Type B pancreatic cell (in vitro differentiated cells): ENCODE measurements at places on chromosomes 3 and 15.

DNA sequence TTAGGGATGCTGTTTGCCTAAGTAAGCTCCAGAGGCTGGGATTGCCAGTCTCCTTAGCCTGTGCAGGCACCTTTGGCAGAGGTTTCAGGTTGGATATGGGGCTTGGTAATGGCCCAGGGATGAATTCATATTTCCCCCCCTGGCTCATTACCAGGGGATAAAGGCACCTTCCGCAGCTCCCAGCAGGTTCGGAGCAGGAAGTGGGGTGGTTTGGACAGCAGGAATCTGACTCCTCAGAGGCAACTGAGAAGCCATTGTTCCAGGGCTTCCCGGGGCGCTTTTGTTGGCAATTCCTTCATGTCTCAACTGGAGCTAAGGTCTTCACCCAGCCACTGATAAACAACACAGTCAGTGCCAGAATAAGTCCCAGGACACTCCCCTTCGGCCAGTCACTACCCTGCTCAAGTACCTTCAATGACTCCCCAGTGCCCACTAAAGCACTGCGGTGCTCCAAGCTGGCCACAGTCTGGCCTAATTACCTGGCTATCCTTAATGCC, 85.3 kb upstream of the SLC6A6 start:
- DNase-seq, result no peak

DNA sequence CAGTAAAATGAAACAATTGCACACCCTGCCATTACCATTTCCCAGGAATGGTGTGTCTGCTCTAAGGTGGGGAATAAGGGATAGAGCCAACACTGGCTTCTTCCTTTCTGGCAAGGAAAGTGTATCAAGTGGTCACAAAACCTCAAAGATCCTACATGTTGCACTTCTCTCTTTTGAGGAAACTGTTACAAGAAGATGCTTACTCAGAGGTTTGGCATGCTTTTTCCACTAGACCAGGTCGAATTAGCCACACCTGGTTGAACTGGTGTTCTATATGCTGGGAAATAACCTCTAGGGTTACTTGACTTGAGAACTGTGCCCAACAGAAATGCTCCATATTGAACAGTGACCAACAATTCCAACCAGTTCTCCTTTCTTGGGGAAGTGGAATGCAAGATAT, 102.9 kb downstream of the LRRN1 start:
- DNase-seq, result no peak

GRCh38 chr15:83890587-83890986, 236.7 kb downstream of the ADAMTSL3 start:
- DNase-seq, result no peak

- no peak for DNase-seq
Observed at GRCh38 chr3:139670196-139670595, 7.6 kb downstream of the NMNAT3 start.

DNA sequence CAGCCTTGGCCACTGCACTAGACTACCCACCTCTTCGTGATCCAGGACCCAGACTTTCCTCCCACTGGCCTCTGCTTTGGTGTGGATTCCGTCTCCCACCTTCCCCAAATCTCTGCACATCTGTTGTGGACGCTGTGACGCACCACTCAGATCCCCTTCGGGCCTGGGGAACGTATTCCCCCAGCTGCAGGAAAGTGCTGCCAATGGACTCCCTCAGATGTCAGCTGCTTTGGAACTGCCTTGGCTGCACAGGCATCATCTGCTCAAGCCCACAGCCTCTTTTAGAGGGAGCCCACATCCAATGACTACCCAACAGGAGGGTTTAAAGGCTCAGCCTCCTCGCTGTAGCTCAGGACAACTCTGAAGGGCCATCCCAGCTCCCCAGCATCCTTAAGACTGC, 134.2 kb upstream of the RAD18 start:
- no peak for DNase-seq

GRCh38 chr3:14803101-14803980, 15.4 kb upstream of the FGD5 start:
- no peak for DNase-seq

GRCh38 chr15:97504031-97504792, 456.3 kb upstream of the ARRDC4 start:
- no peak for DNase-seq

- DNase-seq, result no peak
Observed at GRCh38 chr3:102617381-102617780, 182.6 kb downstream of the ZPLD1 start.

DNA sequence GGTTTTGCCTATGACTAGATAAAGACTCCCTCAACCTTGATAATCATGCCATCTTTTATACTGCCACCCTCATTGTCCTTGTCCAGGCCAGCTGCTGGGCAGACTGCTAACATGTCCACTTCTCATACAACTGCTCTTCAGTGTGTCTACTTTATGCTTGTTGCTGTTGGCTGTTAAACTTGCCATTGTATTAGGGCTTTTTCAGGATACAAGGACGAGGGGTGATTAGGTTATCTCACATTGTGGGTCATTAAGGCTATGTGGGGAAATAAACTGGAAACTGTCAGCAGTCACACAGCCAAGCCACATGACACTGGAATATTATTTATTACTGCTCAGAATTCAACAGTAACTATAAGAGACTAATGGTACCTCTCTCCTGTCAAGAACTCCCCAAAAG, 36.1 kb downstream of the STARD9 start:
- DNase-seq, result no peak
